ENCODE measurements at places on chromosomes 12 and 14.

GRCh38 chr12:42140901-42141300 is 3.8 kb downstream of the GXYLT1 start:
- DNase-seq: peak; percentile 55

DNA sequence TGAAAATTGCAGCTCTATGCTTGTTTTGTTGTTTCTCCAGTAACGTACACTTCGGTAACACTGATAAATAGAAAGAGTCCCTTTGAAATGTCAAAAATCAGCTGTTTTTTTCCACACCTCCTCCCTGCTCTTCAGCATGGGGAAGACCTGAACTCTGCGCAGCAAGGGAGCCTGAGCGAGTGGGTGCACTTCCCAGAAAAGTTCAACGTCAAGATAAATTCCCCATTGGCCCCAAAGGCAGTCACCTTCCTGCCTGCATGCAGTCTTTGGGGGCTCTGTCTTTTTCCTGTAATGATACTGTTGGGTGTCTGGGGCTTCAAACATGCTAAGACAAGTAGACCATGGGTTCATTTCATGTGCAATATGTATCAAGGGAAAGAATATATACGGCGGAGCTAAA is 8.8 kb upstream of the FOXG1 start:
- DNase-seq: no peak

DNA sequence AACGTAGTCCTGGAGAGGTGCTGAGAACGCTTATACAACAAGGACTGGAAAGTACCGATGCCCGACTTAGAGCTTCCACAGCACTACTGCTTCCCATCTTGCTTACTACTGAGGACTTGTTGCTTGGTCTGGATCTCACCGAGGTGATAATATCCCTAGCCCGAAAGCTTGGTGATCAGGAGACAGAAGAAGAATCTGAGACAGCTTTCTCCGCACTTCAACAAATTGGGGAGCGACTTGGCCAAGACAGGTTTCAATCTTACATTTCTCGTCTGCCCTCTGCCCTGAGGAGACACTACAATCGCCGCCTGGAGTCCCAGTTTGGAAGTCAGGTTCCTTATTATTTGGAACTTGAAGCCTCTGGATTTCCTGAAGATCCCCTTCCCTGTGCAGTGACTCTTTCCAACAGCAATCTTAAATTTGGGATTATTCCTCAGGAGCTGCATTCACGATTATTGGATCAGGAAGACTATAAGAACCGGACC is 1.1 kb downstream of the TOGARAM1 start:
- no peak for DNase-seq

DNA sequence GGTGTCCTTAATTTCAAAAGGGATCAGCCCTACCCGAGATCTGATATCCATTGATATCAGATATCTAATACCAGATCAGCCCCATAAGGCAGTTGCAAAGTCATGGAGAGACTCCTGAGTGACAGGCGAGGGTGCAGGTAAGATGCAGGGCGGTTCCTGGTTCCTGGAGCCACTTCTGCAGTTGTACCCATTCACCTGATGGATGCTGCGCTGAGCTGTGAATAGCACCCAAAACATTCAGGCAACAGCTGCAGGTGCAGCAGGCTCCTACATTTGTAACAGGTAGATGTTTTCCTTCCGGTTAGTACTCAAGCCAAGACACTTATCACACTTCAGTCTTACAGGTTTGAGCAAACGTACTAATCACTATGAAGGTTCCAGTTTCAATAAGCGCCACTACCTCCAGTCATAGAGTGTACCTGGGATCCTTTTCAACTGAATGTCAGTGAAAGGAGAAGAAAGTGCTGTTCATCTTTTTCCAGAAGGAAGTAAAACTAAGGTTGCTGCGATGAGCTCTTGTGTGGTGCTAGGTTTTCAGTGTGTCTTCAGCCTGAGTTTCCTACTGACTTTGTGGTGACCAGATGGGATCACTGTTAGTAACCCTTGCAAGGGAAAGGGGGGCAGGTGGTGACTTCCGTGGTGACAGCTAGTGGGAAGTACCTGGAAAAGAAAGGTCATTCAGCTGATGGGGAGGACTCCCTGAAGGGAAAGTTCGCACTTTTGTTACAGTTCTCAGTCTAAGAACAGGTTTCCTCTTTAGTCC is 1.9 kb downstream of the ATP6V0A2 start:
- no peak for DNase-seq

- DNase-seq: no peak
These were observed 45.0 kb downstream of the SLC6A12 start for GRCh38 chr12:168763-169525.

GRCh38 chr12:109223211-109223610 is 85.9 kb downstream of the FOXN4 start:
- DNase-seq: no peak
